Non-pigmented ciliary epithelial cell (primary cell): ENCODE measurements at places on chromosomes 16 and 17.

DNA sequence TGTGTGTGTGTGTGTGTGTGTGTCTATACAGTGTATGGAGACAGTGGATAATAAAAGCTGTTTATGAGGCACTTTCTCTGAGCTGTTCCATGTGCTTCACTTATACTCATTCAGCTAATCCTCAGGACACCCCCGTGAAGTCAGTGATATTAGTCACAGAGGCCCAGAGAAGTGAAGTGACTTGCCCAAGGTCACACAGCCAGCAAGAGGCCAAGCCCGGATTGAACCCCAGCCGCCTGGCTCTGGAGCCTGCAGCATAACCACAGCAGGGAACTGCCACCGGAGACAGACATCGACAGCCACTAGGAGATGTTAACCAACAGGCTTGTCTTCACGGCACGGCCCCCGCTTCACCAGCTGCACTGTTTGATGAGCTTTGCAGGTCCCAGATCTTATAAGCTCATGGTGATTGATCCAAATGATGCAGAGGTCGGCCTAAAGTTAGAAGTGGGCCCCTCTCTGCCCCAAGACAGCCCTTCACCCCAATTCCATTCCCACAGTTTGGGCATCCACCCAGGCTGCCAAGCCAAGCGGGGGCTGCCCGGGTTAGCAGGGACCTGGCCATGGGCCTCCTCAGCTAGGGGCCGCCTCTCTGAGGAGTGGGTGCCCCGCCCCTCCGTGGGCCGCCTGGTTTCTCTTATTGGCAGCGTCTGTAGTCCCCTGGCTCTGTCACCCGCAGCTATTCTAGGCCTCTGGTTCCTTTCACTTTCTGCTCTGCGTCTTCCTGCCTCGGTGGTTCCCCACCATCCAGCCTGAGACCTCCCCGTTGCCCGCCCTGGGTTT is 30.9 kb downstream of the SOCS1 start:
- DNase-seq: no peak

GRCh38 chr17:40331743-40332641 is 23.0 kb downstream of the RARA start:
- DNase-seq: no peak

DNA sequence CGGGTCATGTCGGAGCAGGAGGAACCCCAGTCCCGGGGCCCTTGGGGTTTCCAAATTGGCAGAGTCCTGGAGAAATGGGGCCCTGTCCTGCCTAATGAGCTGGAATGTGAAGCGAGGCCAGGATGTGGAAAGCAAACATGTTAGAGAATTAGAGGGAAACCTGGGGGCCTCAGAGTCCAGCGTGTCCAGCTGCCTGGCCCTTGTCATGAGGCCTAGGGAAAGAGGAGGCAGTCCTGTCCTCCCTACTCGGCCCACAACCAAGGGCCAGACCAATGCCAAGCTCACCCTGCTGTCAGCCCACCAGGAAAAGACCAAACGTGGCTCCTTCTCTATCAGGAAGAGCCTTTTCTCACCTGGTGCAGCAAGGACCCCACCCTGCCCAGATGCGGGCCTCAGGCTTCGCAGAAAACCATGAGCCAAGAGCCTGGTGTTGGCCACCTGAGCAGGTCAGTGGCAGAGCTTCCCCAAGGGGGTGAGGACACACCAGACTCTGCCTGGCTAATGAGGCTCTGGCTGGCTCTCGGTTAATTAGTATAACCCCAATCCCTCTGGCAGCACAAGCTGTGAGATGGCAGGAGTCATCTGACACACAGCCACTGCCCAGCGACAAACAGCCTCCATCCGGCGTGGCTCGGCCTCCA is 10.1 kb downstream of the TEKT5 start:
- no peak for DNase-seq

DNA sequence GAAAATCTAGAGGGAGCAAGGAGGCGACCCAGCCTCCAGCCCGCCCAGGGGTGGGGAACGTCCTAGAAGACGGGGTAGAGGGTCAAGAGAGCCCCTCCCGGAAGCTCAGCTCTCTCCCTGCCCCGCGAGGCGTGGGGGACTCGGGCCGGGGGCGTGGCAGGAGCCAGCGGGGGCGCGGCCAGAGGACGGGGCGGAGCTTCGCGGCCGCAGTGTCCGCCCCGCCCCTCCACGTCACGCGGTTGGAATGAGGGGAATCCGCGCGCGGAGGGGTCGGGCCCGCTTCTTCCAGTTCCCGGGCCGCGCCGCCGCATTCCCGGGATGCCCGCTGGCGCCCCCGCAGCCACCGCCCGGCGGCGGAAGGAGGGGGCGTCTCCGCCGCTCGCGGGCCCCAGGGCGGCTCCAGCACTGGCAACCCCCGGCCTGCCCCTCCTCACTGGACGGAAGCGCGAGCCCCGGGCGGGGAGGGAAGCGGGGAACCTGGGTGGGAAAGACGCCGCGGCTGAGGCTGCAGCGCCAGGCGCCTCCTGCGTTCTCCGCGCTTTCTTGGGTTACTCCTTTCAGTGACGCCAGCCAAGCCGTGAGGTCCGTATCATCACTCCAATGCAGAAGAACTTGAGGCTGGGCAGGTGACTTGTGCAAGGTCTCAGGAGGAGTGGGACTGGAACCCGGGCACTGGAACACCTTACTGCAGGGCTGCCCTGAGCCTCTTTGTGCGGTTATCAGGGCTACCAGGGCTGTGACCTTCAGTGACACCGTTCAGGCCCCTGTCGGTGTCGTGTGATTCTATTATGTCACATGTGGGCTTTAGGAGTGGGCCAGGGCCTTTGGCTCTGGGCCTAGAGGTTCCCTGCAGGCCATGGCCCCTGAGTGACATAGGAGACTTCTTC is 4.3 kb downstream of the MYO1C start:
- DNase-seq: peak; percentile 38

DNA sequence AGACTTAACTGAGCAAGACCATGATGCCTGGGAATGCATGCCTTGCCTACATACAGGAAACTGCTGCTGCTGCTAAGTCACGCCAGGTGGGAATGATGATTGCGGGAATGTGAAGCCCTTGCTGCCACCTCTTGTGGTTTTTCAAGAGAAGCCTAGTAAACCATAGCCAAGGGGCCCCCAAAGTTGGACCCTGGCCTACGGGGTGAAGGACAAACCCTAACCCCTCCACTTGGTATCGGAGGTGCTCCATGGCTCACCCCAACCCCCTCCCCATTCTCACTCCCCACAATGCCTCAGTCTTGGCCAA is 233.9 kb downstream of the ZNF423 start:
- DNase-seq: no peak

GRCh38 chr17:68089881-68090280 is 54.3 kb downstream of the KPNA2 start:
- no peak for DNase-seq

GRCh38 chr17:75795820-75796607 is 11.4 kb downstream of the UNK start:
- DNase-seq: no peak

DNA sequence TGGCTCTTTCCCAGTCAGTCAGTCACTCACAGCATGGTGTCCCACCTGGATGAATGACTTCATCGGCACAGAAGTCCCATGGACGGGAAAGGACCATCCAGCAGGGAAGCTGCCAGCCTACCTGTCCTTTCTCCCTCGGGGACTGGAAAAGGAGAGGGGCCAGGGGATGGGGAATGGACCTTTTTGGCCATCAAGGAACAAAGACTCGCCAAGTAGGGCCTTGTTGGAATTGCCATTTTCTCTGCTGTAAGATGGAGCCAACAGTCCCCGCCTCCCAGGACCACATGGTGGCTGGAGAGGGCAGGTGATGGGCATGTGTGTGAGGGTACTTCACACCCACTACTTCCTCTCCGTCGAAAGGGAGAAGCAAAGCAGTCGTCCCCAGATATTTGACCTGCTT is 67.8 kb upstream of the LHX1 start:
- DNase-seq: no peak

GRCh38 chr17:65385726-65386125 is 175.7 kb downstream of the AXIN2 start:
- no peak for DNase-seq

DNA sequence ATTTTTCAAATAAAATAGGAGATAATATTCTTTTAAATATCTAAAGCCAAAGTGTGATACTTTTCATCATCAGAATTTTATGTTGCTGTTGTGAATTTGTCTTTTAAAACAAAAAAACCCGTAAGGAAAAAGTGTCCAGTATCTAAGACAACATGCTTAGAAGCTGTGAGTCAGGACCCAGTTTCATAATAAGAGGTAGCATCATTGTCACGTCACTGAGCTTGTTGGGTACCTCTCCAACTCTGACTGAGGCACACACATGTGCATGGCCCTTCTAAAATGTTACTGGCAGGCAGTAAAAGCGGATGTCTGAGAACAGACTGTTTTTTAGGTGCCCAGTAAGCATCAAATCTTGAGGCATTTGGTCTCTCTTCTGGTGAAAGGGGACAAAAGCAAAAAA is 2.5 kb downstream of the CIAPIN1 start:
- DNase-seq: no peak

DNA sequence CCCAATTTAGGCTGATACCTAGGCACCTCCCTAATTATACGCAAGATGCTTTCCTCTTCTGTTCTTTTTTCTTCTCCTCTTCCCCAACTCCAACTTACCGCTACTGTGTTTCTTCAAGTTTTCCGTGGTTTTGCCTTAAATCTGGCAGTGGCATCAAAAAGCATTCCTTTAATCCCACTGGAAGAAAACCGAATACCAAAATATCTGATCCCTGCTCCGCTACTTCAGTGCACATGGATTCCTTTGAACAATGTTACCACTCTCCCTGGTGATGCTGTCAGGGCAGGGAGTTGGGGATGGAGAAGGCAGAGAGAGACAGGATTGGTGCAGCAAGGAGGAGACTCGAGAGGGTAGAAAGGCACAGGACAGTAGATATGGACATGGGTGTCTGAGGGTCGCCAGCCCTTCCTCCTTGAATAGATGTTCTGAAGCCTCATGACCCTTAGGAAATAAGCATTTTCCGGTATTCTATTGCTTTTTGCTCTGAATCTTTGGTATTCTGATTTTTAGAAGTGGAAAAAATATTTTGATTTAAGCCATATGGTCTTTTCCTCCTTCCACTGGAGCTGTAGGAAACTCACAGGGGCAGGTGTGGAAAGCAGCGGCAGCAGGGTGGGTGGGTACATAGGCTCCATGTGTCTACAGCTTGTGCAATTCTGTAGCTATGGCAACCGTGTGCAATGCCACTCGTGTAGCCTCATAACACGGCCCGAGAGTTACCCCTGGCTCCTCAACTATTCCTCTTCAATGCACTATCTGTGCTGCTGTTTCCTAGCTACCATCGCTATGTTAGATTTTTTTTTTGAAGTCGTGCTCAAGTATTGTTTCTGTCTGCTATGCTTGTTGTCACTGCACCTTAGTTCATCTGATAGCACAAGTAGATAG is 32.3 kb upstream of the TANC2 start:
- no peak for DNase-seq

DNA sequence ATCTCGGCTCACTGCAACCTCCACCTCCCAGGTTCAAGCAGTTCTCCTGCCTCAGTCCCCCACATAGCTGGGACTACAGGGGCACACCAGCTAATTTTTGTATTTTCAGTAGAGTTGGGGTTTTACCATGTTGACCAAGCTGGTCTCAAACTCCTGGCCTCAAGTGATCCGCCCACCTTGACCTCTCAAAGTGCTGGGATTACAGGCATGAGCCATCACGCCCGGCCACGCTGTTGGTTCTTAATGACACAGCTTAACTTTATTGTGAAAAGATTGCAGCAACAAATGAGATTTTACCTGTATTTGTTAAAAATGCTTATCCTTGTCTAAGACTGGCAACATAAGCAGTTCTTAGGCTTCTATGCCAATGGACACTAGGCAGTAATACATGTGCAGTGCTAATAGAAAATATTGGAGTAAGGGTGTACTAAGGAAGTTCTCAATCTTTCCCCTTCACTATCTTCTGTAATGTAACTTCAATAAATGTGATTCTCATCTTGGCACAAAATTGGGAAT is 2.9 kb downstream of the UBB start:
- no peak for DNase-seq

DNA sequence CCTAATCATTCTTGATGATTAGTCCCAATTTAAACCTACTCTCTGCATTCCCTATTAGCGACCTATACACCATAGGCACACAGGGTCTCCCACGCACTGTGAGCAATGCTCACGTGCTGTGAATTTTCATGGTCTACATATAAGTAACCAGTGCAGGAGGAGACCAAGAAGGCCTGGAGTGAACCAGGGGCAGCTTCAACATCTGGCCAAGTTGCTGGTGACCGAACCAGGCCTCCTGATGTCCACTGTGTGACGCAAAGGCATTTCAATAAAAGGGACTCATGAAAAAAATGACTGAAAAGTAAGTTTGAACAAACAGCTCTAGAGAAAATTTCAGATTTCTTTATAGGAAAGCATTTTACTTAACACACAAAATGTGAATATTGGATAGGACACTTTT is 107.0 kb downstream of the ZFHX3 start:
- DNase-seq: no peak

GRCh38 chr16:84303023-84303422 is 8.3 kb downstream of the WFDC1 start:
- no peak for DNase-seq

DNA sequence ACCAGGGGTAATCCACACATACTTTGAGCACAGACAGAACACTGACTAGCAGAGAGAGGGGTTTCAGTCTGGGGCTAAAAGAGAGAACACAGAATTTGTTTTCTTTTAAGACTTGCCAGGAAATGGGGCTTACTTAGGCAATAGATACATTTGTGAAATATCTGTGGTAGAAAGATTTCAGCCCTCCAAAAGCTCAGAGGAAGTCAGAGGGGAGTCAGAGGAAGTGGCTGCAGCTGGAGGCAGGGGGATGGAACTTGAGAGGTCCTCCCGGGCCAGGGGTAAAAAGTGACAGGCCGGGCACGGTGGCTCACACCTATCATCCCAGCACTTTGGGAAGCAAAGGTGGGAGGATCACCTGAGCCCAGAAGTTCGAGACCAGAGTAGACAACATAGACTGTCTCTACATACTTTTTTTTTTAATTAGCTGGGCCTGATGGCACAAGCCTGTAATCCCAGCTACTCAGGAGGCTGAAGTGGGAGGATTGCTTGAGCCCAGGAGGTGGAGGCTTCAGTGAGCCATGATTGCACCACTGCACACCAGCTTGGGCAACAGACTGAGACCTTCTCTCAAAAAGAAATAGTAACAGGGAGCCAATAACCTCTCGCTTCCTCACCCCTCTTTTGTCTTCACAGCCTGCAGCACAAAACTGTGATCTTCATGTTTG is 49.9 kb downstream of the NLRC5 start:
- DNase-seq: peak; percentile 63

DNA sequence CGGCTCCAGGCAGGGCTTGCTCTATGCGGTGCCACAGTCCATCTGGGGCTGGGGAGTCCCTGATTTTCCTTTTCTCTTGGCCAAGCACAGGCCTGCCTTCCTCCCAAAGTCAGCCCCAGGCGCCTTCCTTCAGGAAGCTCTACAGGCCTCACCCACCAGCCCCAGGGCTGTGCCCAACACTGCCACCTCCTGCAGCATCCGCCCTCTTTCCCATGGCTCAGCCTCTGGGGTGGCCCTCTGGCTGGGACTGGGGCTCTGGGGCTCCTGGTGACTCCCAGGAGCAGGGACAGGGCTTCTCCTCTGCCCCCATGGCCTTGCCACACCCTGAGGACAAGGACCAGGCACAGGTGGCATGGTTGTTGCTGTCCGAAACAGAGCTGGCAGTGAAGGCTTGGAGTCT is 817 bp downstream of the ITGB4 start:
- no peak for DNase-seq
